ENCODE measurements at places on chromosomes 11 and 22.

- no peak for DNase-seq
Measured at GRCh38 chr22:47309946-47310345, 547.5 kb downstream of the TBC1D22A start.

- DNase-seq, result no peak
Measured at GRCh38 chr11:62652161-62653006, 718 bp downstream of the INTS5 start.

DNA sequence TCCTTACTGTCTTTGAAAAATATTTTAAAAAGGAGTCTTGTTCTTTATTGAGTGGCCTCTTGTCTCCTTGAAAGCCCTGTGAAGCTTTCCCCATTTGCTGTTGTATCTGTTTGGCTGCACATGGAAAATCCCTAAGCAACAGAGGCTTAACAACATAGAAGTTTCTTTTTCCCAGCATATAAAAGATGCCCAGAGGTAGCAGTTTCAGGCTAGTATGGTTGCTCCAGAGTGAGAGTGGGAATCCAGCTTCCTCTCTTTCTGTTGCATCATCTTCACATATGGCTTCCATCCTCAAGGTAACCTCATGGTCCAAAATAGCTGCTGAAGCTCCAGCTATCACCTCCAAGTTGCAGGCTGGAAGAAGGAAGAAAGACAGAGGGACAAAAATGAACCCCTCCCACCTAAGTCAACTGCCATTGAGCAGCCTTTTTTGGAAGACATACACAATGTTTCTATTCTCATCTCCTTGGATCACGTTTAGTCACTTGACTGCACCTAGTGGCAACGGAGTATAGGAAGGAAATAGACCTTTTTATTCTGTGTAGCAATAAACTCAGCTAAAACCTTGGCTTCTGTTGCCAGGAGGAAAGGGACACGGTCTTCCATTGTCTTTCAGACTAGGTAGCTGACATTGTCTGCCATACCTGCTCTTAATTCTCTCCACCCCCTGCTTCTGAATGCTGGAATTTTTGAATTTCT is 5.3 kb downstream of the CSF2RB start:
- no peak for DNase-seq

GRCh38 chr22:38455076-38455529 is at the start of gene KCNJ4:
TSS of gene KCNJ4 (minus strand) at chr22:38455199. CDS start at chr22:38428132, 27,067 bp downstream.
- no peak for DNase-seq

GRCh38 chr22:23786752-23787599 is at the start of gene SMARCB1:
TSS of gene SMARCB1 (plus strand) at chr22:23786966. CDS start at chr22:23787170, 204 bp downstream.
- peak; percentile 93 for DNase-seq

- DNase-seq, result no peak
Measured at GRCh38 chr22:19526702-19527111, 2.5 kb upstream of the CLDN5 start.

GRCh38 chr11:60085909-60086308 is 2.6 kb upstream of the MS4A2 start:
- no peak for DNase-seq

DNA sequence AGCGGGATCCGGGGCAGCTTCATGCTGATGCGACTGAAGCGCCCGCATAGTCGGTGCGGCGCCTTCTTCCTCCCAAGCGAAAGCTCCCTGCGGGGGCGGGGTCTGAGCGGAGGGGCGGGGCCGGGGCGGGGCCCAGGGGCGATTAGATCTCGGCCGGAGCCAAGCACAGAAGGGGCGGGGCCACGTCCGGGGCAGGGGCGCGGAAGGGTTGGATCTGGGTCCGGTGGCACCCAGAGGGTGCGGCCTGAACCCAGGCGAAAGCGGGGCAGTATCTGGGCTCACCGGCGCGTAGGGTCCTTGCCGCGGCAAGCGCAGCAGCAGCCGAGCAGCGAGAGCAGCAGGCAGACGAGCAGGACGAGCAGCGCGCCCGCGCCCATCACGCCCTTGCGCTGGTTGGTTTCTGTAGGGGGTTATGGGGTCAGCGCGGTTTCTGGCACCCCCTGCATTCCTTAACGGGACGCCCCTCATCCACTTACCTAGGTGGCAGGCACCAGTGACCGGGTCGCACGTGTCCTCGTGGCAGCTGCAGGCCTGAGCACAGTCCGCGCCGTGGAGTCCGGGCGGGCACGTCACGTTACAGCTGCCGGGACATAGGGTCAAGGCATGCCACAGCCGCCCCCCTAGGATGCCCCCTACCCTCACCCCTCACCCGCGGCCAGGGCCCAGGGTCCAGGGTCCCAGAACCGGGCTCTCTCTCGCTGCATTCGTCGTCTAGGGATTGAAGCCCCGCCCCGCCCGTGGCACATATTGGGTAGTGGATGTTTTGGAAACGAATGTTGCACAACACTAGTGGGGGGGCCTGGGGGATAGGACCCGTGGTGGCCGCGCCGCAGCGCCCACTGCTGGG is 8.1 kb downstream of the SCARF2 start:
- DNase-seq, result no peak

DNA sequence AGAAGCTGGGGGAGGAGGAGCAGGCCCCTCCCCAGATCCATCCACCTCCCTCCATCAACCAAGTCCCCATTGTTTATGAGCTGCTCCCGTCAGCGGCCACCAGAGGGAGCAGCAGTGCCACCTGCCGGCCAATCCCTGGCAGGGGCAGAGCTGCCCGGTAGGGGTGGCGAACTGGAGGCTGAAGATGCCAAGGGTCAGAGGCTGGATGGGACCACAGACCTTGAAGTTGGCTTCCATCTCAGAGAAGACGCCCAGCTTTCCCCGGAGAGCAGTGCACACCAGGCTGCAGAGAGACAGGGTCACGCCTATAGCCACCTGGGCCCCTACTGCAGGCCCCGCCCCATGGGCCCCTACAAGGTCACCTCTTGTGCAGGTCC is 3.6 kb downstream of the FIBP start:
- peak; percentile 79 for DNase-seq

GRCh38 chr11:82229341-82229740 is 504.3 kb downstream of the FAM181B start:
- DNase-seq, result no peak

DNA sequence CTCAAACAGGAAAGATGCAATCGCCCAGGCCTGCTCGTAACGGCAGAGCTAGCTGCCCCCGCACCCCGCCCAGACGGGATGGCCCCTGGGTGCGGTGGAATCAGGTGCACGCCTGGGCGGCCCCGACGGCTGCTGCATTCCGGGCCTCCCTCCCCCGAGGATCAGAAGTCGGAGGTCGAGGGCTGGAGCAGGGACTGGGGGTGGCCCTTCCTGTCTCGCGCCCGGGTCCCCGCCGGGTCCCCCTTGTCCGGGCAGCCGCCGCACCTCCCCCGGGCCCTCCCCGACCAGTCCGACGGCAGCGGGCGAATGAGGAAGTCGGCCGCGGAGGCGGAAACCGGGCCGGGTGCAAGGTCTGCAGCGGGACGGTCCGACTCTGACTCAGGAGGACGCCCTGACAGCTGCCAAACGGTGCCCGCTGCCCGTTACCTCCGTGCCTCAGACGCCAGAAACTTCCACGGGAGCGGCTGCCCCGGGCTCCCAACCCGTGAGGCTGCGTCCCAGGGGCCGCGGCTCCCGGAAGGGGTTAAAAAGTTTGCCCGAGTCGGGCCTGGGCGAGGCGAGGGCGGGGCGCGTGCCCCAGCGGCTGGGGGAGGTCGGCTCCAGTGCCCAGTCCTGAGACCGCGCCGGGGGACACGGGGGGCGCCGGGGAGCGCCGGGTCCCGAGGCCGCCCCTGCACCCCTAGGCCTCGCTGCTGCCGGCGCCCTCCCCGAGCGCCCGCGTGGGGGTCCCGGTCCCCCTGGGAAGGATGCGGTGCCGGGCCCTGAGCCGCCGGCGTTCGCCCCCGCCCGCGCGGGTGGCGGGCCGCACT is 663 bp downstream of the MYH9 start:
- DNase-seq, result peak; percentile 64

GRCh38 chr11:34658071-34659015 is 37.5 kb downstream of the EHF start:
- no peak for DNase-seq

GRCh38 chr22:42296381-42296853 is 26.0 kb upstream of the TCF20 start:
- peak; percentile 81 for DNase-seq

GRCh38 chr11:8204596-8204995 is 35.8 kb upstream of the RIC3 start:
- DNase-seq, result no peak

DNA sequence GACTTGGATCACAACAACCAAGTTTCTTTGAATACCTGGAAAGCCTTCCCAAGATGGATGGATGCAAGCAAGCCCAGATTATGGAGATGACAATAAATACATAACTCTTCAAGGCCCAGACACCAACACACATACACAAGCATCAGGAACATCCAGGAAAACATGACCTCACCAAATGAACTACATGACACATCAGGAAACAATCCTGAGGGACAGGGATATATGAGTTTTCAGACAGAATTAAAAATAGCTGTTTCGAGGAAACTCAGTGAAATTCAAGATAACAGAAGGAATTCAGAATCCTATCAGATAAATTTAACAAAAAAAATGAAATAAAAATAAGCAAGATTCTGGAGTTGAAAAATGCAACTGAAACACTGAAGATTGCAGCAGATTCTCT is 659.4 kb downstream of the METTL15 start:
- DNase-seq, result no peak

DNA sequence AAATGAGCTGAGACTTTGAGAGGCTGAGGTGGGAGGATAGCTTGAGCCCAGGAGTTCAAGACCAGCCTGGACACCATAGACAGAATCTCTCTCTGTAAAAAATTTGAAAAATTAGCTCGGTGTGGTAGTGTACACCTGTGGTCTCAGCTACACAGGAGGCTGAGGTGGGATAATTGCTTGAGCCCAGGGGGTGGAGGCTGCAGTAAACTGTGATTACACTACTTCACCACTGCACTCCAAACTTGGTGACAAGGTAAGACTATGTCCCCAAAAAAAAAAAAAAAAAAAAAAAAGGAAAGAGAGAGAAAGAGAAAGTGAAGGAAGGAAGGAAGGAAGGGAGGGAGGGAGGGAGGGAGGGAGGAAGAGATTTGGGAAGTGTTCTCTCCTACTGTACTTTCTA is 25.3 kb downstream of the RRP8 start:
- DNase-seq, result no peak

GRCh38 chr11:23851216-23851615 is 645.6 kb upstream of the LUZP2 start:
- DNase-seq, result no peak

GRCh38 chr22:35587447-35587870 is 29.7 kb downstream of the MB start:
- DNase-seq, result peak; percentile 49

DNA sequence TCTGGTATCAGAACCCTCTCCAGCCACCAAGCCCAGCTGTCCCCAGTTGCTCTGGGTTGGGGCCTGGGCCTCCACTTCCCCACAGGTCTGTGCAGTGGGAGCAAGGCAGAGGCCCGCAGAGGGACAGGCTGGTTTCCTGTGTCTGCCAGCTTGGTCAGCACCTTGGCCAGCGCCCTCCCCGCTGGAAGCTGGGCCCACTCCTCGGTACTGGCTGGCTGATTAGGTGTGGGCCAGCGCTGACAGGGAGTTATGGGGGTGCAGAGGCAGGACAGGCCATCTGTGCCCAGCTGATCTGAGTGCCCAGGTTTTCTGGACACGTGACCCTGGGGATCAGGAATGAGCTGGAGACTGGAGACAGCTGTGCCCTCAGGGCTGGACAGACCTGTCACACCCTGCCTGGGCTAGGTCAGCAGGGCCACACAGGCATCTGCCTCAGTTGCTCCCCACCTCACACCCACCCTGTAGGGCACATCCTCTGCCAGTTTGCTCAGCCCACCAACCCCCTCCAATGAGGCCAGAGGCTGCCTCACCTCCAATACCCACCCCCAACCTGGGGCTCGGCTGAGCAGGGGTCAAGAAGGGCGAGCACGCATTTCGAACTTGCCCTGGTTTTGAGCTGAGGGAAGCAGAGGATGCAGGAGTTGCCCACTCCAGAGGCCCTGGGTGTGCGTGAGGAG is 175.3 kb downstream of the IGLL1 start:
- DNase-seq, result peak; percentile 77

- no peak for DNase-seq
Measured at GRCh38 chr11:23010790-23011335, 150.6 kb upstream of the CCDC179 start.

- no peak for DNase-seq
Measured at GRCh38 chr11:2098691-2099515, 40.3 kb downstream of the IGF2 start.

DNA sequence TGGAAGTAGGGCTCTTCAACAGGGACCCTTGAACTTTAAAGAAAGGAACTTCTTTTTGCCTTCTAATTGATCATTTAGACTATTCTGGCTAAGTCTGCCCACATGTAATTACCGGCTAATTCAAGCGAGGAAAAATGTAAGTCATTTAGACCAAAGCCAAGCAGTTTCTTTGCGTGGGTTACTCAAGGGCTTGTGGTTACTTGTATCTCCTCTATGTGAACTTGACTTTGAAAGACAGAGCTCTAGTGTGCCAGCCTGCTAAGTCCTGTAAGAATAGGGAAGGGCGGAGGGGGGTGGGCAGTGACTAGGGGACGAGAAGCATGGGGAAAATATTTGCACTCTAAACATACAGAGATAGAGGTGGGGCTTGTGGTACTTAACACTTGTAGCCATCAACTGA is 145.2 kb upstream of the TEAD1 start:
- no peak for DNase-seq

DNA sequence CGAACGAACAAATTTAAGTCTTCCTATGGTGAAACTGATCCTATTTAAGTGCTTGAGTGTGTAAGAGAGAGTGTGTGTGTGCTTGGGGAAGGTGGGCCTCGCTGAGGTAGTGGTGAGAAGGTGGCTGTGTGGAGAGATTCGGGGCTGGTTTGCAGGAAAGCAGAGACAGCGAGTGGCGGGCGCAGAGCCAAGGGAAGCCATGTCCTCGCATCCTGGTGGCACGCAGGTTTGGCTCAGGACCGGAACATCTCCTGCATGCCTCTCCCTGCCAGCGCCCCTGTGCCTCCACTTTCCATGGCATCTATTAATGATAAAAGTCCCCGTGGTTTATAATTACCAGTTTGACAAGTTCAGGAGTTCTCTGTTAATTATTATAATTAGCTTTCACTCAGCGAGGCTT is 383.1 kb upstream of the CADM1 start:
- DNase-seq, result no peak

- no peak for DNase-seq
Measured at GRCh38 chr11:46505741-46506482, 87.9 kb downstream of the AMBRA1 start.

GRCh38 chr11:78927511-78927910 is 352.8 kb upstream of the NARS2 start:
- DNase-seq, result no peak

- no peak for DNase-seq
Measured at GRCh38 chr11:69983897-69984438, 94.1 kb upstream of the ANO1 start.

GRCh38 chr22:39253435-39254070 is 8.8 kb upstream of the PDGFB start:
- DNase-seq, result peak; percentile 60

DNA sequence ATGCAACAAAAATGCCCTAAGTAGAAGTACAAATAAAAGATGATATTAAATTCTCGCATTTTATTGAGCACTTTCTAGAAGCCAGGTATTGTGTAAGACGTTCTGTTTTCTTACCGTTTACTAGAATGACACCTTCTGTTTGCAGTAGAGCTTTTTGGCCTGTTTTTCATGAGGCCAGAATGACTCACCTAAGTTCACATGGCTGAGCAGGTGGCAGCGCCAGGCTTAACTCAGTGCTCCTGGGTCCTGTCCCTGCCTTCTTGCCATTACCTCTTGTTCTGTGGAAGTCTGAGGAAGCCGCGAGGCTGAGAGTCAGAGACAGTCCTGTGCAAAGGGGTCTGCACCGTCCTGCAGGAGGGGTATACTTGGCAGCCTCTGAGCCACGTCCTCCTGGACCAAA is 113.8 kb downstream of the ATXN10 start:
- no peak for DNase-seq

GRCh38 chr22:30289980-30290313 is 642 bp upstream of the CASTOR1 start:
- DNase-seq, result no peak

GRCh38 chr11:123143476-123143875 is 51.6 kb downstream of the CLMP start:
- DNase-seq, result no peak

Measured in right hindlimb (tissue), 1 donor.